T-helper 17 cell (primary cell): ENCODE measurements at places on chromosomes 11 and 22.

DNA sequence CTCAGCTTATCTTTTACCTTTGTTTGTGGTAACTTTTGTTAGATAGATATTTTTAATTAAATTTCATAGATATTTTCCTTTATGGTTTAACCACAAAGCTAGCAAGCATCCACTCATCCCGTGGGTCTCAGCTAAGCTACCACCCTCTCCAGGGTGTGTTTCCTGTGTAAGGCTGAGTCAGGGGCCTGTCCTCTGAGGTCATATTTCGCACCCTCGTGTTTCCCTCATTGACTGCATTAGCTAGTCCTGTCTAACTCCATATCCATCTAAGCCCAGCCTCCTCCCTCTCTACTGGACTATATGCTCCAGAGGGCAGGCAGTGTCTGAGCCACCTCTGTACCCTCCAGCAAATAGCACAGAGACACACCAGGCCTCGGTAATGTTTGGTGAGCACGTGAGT, 16.7 kb downstream of the XRRA1 start:
- no peak for DNase-seq

DNA sequence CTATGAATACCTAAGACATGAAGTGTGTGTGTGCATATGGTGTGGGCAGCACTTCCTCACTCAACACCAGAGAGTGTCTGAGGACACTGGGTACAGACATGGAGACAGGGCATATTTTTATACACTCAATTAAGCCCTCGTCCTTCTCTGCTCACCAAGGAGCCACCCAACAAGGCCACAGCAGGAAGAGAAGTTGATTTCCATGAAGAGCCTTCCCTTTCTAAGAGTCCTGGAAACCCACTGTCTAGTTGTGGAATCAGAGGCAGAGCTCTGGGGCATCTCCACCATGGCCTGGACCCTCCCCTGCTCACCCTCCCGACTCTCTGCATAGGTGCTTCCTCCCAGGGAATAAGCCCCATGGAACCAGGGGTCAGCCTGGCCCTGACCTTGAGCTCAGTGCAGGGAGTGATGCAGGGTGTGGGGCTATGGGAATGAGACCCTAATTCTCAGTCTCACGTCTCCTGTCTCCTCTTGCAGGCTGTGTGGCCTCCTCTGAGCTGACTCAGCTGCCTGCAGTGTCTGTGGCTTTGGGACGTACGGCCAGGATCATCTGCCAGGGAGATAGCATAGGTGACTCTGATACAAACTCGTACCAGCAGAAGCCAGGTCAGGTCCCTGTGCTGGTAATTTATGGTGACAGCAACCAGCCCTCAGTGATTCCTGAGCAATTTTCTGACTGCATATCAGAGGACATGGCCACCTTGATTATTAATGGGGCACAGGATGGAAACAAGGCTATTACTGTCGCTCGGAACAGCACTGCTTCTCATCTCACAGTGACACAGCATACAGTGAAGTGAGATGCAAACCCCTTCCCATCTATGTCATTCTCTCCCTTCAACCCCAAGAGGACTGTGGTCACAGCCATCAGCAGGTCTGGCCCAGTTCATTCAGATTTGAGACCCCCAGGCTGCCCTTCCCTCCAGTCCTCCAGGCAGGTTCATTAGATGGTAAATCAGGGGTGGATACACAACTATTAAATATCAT, 14.6 kb upstream of the IGLL5 start:
- DNase-seq = no peak

GRCh38 chr11:103920449-103920848, 116.0 kb upstream of the DDI1 start:
- no peak for DNase-seq

- DNase-seq = no peak
Observed at GRCh38 chr11:76310832-76311595, 69.9 kb downstream of the THAP12 start.

GRCh38 chr11:39630365-39630764, 1829.1 kb downstream of the LRRC4C start:
- DNase-seq = no peak

GRCh38 chr11:109845437-109845836, 247.8 kb upstream of the ZC3H12C start:
- DNase-seq = no peak

- DNase-seq = no peak
Observed at GRCh38 chr11:117652521-117652920, 144.5 kb downstream of the DSCAML1 start.

- DNase-seq = no peak
Observed at GRCh38 chr11:76672431-76673175, 2.1 kb upstream of the LRRC32 start.

GRCh38 chr11:133825156-133825555, 20.2 kb downstream of the SPATA19 start:
- no peak for DNase-seq
